ENCODE measurements at places on chromosomes 16 and 17.

GRCh38 chr17:7323731-7324437 lies 5.3 kb downstream of the NEURL4 start:
- DNase-seq: no peak

- DNase-seq: no peak
Observed at GRCh38 chr16:48810436-48810802, 200.4 kb upstream of the N4BP1 start.

DNA sequence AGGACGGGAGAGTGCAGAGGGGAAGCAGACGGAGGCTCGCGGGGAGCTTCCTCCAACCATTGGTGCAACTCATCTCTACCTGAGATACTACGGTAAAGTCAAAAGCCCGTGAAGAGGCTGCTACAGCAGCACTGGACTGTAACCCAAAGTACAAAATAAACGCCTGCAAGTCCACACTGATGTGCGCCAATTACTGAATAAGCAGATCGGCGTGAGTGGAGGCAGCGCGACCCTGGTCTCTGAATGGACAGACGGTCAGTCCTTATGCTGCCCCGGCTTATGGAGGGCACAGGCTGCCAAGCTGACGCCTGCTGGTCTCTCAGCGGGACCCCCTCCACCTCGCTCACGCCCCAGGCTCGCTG lies 58.5 kb downstream of the LMF1 start:
- DNase-seq: no peak

- no peak for DNase-seq
Observed at GRCh38 chr17:47267354-47267828, 13.8 kb downstream of the ITGB3 start.

- DNase-seq: no peak
Observed at GRCh38 chr16:2174396-2175131, 19.0 kb downstream of the TRAF7 start.

GRCh38 chr17:49454050-49454449 lies 39.4 kb upstream of the PHB1 start:
- no peak for DNase-seq

DNA sequence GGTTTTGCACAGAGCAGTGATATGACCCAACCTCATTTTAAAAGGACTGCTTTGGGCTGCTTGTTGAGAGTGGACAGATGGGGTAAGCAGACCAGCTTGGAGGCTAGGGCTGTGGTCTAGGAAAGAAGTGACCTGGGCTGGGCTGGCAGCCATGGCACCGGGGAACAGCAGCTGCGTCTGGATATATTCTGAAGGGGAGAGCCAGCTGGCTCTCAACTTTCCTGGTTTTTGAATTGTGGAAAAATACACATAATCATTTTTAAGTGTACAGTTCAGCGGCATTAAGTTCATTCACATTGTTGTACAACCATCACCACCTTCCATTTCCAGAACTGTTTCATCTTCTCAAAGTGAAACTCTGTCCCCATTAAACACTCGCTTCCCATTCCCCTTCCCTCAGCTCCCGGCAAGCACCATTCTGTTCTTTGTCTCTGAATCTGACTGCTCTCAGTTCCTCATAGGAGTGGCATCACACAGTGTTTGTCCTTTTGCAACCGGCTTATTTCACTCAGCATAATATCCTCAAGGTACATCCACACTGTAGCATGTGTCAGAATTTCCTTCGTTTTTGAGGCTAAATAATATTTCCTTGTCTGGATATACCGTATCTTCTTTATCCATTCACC lies 113.2 kb downstream of the SPECC1 start:
- DNase-seq: no peak

GRCh38 chr17:78746263-78746948 lies 35.7 kb downstream of the CYTH1 start:
- no peak for DNase-seq

- DNase-seq: no peak
Observed at GRCh38 chr17:17698371-17698770, 17.1 kb downstream of the RAI1 start.

- DNase-seq: no peak
Observed at GRCh38 chr17:39963829-39964228, 1.0 kb downstream of the GSDMA start.

GRCh38 chr16:86029131-86029741 lies 130.3 kb downstream of the IRF8 start:
- DNase-seq: no peak

DNA sequence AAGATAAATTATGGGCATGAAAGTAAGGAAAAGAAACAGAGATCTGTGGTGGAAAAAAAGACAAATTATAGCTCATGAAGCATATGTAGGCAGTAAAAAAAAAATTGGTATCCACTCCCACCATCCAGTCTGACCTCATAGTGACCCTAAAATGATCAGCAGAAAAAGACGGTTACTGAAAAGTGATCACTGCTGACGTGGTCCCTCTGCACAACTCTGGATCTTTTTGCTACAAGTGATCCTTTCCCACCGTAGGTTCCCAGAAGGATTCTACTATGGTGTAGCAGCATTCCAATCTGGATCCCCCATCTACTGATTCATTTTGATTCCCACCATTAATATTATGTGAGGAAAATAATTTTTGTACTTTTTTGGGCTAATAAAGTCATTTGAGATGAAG lies 10.9 kb upstream of the CHST6 start:
- no peak for DNase-seq

DNA sequence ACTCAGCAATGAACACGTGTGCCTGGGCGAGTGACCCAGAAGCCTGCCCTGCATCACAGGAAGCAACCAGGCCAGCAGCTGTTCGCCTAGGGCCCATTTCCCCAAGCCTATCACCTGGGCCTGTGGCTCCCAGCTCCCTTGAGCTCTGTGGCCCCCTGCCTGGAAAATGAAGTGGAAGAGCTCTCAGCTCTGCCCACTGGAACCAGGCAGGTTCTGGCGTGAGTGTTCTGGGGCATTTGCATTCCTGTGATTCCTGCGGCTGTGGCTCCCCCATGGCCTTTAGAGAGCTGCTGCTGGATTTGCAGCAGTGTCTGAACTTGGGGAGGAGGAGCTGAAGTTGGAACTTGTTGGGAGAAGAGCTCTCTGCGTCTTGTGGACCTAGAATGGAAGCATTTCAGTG lies 22.8 kb downstream of the PGS1 start:
- DNase-seq: no peak

DNA sequence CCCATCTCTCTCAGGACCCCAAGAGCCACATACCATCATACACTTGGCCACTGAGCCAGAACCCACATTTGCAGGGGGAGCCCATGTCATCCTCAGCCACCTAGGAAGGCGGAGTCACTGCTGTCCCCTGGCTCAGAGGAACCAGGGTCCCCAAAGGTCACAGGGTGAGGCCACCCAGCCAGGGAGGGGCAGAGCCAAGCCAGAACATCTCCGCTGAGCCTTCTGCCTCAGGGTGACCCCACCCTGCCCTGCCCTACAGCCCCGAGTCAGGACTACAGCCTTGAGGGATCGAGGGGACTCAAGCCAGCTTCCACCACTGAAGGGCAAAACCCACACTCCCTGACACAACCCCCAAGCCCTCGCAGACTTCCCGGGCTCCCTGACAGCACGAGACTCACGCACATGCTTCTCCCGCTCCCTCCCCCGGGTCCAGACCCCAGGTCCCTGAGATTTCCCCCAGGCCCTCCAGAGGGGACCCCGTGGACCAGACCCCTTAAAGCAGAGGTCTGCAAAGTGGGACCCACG lies 17.4 kb downstream of the PIEZO1 start:
- no peak for DNase-seq

DNA sequence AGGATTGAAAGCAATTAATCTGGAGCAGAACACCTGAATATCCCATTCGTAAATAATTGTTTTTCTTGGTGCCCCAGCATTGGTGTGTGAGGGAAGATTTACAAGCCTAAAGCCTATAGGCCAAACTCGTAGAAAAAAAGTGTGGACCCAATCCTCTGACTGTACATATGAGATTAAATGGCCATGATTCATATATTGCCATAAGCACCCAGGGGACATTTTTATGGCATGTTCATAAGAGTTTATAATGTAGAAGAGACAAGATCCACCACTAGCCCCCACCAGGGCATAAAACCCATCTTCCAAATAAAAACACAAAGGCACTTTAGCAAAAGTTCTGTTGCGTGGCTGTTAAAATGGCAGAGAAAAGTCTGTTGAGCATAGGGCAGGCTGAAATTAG lies 15.5 kb upstream of the SALL1 start:
- DNase-seq: no peak

GRCh38 chr17:45116434-45117016 lies 15.8 kb downstream of the PLCD3 start:
- DNase-seq: no peak

GRCh38 chr16:86834451-86835035 lies 256.2 kb downstream of the FOXL1 start:
- DNase-seq: no peak

GRCh38 chr16:19137201-19138128 lies 23.7 kb downstream of the ITPRIPL2 start:
- DNase-seq: no peak

GRCh38 chr16:21283521-21284289 lies 5.6 kb upstream of the CRYM start:
- no peak for DNase-seq

- DNase-seq: no peak
Observed at GRCh38 chr16:6499413-6499812, 833.2 kb upstream of the RBFOX1 start.

DNA sequence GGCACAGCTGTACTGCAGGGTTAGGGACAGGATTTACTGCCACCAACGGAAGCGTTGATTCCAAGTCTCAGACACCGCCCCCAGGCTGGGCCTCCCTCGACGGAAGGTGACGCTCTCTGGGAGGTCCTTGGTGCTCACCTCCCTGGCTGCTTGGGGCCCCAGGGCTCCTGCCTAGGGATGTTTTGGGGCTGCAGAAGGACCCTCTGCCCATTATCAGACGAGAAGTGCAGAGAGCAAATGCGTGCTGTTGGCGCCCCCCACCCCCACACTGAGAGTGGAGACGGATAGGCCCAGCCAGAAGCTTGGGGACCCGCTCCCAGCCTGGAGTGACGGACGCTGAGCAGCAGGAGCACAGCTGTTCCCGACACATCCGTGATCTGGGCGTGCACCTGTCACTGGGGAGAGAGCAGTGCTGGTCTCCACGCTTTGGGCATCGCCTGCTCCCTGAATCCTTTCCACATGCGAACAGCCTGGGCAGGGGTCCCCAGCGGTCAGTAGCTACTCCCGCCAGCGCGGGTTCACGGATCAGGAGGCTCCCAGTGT lies 5.1 kb upstream of the SOX8 start:
- DNase-seq: no peak

- no peak for DNase-seq
Observed at GRCh38 chr16:12229759-12230594, 253.4 kb downstream of the SNX29 start.

DNA sequence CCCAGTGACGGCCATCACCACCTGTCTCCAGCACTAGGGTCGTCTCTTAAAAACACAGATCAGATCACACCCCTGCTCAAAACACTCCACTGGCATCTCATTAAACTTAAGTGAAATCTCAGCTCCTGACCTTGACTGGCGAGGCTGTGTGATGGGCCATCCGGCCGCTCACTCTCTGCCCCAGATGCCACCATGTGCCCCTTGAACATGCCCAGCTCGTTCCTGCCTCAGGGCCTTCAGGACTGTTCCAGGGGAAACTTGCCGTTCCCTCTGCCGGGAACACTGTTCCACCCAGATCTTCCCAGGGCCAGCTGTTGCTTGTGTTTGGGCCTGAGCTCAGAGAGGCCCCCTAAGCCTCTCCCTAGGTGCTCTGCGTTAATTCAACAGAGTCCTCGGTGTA lies 39.4 kb downstream of the RPH3AL start:
- no peak for DNase-seq

GRCh38 chr16:10906914-10907756 lies 30.1 kb downstream of the CIITA start:
- DNase-seq: no peak

DNA sequence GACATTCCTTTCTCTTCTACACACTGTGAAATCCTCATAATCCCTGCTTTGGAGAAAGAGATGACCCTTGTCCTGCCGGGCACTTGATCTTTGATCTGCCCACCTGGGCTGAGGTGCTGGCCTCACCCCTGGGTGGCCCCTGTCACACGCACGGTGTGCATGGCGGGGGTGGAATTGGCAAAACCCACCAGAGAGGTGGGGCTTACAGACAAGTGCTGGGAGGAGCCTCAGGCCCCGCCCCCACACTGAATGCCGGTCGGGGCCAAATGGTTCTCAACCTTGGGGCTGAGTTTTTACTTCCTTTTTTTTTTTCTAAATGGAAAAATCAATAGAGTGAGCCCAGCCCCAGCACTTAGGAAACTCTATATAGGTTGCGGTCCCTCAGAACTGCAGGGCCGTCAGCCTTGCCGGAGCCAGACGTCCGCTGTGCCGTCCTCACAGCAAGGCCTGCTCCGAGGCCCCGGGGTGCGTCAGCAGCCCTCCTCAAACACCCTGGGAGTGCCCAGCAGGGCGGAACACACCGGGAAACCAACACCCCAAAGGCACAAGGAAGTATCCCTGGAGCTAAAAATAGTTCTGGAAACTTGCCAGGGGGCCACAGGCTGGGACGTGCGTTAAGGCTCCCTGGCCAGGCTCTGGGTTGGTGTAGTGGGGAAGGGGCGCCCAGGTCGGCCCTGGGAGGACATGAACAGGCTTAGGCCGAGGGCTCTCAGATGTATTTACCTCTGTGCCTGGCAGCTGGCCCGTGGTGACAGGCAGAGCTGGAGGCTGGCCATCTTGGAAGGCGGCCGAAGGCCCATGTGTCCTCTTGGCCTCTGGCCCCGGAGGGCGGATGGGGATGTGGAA lies 11.0 kb downstream of the GPRC5C start:
- DNase-seq: peak; percentile 99

GRCh38 chr16:61792194-61792909 lies 243.9 kb downstream of the CDH8 start:
- DNase-seq: no peak

- DNase-seq: no peak
Observed at GRCh38 chr17:48733632-48734328, 5.2 kb upstream of the HOXB13 start.

DNA sequence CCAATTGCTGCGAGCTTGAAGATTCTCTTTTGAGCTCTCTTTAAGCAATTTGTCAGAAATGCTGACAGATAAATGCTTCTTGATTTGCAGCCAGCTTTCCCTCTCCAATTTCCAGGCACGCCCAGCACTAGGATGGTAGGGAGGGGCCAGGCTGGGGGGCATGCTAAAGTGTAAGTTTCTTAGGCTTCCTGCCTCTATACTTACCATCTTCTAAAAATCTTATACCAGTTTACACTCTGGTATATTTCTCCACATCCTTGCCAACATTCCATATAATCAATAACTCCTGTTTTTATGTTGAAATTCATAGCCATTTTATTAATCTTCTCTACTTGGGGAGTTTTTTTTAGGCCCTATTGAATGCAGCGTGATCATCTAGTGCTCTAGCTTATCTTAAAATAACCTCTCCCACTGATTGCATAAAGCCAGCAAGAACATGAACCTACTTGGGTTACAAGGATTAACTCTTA lies 17.5 kb downstream of the ACSF2 start:
- no peak for DNase-seq

- no peak for DNase-seq
Observed at GRCh38 chr16:86951831-86952598, 365.2 kb downstream of the C16orf95 start.
